Kidney (tissue), 22 donors: ENCODE measurements at places on chromosomes 7 and 10.

- DNase-seq = no peak
Measured at GRCh38 chr10:78760463-78761310, 308.1 kb upstream of the ZMIZ1 start.

DNA sequence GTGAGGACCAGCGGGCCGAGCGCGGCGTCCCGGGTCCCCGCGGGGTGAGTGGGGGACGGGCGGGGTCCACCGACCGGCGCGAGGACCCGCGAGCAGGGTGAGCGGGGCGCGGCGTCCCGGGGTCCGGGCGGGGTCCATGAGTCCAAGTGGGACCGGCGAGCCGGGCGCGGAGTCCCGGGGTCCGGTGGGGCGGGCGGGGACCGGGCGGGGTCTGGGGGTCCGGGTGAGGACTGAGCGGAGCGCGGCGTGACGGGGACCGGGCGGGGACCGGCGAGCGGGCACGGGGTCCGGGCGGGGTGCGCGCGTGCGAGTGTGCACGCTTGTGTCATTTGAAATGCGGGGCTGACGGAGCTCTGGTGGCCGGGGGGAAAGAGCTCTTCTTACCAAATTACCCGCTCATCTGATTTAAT is 765 bp downstream of the CELF2 start:
- DNase-seq = peak; percentile 63

DNA sequence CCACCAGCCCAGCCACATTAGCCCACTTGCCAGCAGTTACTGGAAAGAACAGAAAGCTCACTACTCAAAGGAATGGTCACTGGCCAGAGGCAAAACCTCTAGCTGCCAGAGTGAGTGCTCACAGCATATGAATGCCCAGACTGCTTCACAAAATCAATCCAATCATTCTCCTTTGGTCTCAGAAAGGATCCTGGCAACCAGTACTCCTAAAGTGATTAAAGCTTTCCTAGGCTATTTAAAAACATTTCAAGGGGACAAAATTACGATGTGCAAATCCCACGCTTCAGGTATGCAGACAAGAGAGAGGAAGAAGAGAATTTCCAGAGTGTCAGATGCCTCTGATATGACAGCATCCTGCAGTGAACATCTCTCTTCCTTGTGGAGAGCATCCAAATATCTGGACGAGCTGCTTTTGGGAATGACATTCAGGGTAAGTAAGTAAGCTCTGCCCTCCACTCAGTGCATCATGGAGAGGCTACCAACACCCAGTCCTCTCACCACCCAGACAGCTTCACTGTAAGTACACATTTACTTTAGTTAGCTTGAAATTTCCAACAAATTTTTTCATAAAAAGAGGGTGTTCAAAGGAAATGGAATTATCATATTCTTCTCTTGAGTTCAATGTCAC is 25.1 kb downstream of the ICA1 start:
- DNase-seq = no peak

DNA sequence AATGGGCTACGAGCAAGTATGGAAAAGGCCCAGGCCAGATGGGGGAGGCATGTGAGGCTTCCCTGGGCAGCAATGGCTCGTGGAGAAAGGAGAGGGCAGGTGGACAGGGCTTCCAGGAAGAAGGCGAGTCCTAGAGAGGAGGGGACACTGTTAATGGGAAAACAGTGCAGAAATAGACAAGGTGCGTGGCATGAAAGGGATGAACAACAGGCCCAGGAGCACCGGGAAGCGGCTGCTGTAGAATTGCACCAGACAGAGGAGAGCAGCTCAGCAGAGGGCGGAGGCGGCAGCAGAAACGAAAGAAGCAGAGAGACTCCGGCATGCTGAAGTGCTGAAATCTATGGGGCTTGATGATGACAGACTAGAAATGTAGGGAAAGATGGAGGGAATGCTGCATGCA is 102.1 kb downstream of the PIP4K2A start:
- no peak for DNase-seq
